ENCODE measurements at places on chromosomes 3 and 15.

- DNase-seq, result no peak
Observed at GRCh38 chr15:78450285-78450858, 12.4 kb downstream of the IREB2 start.

DNA sequence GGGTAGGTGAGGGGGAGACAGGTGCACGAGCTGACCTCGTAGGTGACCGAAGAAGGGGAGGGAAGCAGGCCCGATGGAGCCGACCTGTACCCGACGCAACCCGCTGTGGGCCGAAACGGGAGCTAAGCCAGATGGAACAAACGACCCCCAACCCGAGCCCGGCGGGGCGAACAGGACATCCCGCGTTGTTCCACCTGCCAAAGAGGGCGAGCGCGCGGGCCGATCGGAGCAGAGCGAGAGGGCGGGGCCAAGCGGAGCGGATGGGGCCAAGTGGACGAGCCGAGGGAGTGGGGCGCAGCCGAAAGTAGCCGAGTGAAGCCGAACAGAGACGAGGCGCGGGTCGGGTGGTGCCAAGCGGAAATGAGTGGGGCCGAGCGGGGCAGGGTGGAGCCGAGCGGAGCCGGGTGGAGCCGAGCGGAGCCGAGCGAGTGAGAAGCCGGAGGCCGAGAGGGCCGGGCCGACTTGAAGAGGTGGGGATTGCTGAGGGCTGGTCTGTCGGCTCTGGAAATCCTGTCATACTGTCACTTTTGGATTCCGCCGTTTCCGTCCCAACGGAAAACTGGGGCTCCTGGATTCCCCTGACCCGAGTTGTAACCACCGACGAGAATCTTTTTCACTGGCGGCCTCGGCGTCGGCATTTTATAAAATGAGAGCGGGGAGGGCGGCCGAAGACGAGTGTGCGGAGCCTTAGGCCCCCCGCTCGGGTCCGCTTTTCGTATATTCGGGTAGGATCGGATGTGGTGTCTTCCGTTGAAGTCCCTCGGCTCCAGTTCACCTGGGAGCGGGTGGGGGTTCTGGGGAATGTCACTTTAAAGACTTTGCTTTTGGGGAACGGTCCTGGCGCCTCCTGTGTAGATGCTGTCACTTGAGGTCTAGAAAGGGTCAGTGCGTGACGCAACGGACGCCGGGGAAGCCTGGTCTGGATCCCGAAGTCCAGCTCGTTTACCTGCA is 15.6 kb upstream of the WNT7A start:
- DNase-seq, result peak; percentile 79

- DNase-seq, result no peak
Observed at GRCh38 chr3:17234382-17234781, 349.6 kb downstream of the PLCL2 start.

- DNase-seq, result peak; percentile 82
Observed at GRCh38 chr3:56879436-56880215, 77.9 kb upstream of the ARHGEF3 start.

GRCh38 chr3:113057117-113057516 is 66.3 kb downstream of the GTPBP8 start:
- DNase-seq, result no peak

DNA sequence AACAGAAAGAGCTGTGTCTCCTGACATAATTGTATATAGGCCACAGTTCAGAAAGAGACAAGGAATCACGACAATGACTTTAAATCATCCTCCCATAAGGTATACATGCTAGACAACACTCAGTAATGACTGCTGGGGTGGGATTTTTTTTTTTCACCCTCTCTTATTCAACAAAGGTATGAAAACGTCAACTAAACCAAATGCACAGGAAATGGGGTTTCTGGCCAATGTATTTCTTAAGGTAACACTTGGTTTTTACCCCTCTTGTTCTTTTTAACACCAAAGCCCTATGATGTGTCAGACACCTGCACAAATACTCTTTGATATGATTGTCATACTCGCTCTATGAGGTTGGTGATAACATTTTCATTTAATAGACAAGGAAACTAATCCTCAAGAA is 78.3 kb downstream of the MCF2L2 start:
- no peak for DNase-seq

GRCh38 chr3:51908026-51908425 is 4.9 kb upstream of the IQCF1 start:
- no peak for DNase-seq

DNA sequence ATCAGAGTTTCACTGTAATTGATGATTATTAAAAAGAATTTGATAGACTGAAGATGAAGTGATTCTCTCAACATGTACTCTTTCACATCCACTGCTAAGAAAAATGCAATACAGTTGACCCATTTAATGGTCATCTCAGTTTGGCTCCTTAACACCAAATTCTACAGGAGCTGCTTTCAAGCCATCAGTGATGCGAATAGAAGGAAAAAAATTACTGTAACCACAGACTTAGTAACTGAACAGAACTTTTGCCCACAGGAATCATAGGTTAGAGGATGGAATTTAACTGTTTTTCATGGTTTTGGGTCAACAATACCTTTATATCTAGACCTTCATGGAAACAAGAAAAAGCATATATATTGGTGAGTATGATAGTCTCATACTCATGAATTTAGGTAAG is 633.5 kb downstream of the CADM2 start:
- no peak for DNase-seq

All from fibroblast of mammary gland (primary cell).